Activated naive CD4-positive, alpha-beta T cell (primary cell): ENCODE measurements at places on chromosomes 1 and 21.

DNA sequence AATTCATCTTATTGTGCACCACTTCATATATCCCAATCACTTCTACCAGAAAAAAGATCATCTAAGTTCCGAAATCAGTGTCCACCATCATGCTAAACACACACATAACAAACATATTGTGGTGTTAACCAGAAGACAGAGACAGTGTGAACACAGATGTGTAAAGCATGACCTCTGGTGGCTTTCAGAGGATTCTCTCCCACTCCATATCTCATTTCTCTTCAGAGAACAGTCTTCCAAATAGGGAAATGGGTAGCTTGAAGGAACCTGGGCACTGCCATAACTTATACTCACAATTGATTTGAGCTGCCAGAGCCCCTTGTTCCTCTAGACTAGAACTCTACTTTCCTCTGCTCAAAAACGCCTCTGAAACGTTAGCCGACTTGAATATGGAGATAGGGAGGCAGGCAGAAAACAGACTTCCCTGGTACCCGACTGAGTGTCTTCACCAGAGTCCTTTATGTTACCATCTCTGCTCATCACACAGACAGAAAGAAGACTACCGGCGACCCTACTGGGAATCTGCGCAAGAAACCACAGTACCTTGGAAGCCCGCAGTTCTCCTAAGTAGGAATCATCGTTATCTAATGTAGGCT lies 1.8 kb upstream of the ELAPOR1 start:
- DNase-seq = no peak

DNA sequence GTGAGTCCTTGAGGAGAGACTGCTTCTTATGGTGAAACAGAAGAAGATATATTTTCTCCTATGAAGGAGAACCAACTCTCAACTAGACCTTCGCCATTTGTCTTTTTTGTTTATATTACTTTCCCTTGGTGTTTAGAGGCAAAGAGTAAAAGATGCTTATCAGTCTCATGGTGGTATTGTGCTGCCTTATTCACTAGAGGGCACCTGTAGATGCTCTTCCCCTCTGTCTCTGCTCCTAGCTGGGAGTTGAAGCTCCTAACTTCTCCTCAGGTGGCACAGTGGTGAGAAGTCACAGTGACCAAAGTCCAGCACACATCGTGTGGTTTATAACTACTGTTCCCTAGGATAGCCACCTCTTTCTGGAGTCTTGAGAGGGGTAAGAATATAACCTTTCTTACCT lies 1359.6 kb downstream of the PLA2G4A start:
- no peak for DNase-seq

- DNase-seq = no peak
Measured at GRCh38 chr1:55446351-55446750, 231.2 kb upstream of the USP24 start.

- DNase-seq = no peak
Measured at GRCh38 chr1:30035522-30036228, 687.7 kb downstream of the MATN1 start.

DNA sequence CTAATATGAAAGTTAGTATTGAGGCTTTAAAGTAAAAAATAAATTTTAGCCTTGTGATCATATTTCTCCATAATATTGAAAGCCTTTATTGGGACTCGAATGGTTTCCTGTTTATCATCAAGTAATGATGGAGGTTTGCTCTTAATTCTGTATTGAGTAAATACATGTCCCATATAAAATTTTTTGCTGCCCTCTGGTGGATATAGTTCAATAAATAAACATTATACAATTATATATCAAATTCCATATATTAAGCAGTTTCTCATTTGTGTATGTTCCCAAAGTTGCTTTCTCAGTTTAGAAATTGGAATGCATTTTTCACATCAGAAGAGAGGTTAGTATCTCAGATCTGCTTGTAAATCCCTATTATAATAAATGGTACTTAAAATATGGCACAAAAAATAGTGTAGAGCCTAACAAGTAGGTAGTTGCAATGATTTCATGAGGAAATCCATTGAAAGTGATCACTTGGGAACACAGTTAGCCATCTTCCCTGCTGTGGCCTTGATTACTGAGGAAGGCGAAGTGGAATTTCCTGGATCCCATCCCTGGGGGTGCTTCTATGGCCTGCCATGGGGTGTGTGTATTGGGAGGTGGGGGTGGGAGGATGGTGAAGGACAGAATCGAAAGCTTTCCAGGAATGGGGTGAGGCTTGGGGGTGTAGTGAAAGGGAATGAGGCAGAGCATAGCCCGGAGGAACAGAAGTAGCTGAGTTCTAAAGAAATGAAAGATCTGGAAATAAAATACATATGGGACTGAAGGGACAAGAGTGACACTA lies 84.1 kb upstream of the C21orf91 start:
- no peak for DNase-seq

DNA sequence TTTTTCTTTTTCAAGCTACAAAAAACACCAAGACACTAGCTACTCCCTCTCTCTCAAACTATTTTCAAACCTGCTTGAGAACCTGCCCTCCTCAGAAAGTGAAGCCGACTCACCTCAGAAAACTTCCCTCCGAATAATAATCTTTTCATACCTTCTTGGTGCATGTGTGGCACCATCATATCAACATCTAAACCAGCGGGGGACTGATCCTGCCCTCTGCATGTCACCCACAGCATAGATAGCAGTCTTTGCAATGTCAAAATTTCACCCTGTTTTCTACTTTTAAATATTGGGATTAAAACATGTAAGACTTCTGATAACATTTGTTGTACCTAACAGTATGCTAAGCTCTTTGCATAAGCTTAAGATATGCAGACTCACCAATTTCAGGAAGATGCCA lies 1260.3 kb downstream of the PLA2G4A start:
- DNase-seq = no peak

GRCh38 chr21:33479679-33480480 lies at the start of gene TMEM50B:
Gene TMEM50B (minus strand): TSS chr21:33479974. CDS start chr21:33468885, 11,089 bp downstream.
- peak; percentile 93 for DNase-seq

DNA sequence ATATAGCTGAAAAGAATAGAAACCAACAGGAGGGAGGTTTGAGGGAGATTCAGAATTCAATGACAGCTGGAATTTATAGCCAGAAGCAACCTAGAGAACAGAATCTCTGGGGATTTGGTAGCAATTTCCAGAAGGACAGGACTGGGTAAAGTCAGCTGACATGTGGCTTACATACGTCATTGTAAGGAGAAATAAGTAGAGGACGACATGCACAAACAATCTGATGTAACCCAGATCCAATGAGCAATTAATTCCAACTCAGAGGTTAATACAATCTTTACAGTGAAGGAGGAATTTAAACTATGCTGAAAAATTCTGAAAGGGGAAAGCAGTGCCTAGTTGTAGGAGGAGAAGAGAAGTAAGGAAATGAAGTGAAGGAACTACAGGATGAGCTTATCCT lies 383.9 kb downstream of the PTBP2 start:
- no peak for DNase-seq

- DNase-seq = no peak
Measured at GRCh38 chr21:26443867-26444266, 129.2 kb downstream of the CYYR1 start.

- DNase-seq = no peak
Measured at GRCh38 chr1:216457356-216457755, 34.1 kb upstream of the USH2A start.

DNA sequence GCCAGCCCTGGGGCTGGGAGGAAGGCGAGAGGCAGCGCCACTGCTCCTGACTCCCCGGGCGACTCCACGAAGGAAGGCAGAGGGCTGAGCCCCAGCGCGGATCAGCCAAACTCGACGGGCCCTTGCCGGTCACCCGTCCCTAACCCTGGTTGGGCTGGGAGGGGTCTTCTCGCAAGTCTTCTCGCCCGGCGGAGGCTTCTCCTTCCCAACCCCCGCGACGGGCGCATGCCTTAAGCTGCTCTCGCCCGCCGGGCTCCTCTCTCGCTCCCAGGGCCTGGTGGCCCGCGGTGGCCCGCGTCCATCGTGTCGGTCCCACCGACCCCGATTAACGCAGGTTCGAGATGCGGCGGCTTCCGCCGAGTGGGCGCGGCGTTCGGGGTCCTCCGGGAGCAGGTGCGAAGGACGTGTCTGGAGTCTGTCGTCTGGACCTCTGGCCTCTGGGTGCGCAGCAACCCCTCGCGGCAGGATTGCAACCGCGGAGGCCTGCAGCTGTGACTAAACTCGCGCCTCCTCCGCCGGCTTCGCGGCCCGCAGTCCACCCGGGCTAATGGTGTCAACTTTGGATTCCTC lies 29.0 kb upstream of the PPM1J start:
- DNase-seq = no peak

DNA sequence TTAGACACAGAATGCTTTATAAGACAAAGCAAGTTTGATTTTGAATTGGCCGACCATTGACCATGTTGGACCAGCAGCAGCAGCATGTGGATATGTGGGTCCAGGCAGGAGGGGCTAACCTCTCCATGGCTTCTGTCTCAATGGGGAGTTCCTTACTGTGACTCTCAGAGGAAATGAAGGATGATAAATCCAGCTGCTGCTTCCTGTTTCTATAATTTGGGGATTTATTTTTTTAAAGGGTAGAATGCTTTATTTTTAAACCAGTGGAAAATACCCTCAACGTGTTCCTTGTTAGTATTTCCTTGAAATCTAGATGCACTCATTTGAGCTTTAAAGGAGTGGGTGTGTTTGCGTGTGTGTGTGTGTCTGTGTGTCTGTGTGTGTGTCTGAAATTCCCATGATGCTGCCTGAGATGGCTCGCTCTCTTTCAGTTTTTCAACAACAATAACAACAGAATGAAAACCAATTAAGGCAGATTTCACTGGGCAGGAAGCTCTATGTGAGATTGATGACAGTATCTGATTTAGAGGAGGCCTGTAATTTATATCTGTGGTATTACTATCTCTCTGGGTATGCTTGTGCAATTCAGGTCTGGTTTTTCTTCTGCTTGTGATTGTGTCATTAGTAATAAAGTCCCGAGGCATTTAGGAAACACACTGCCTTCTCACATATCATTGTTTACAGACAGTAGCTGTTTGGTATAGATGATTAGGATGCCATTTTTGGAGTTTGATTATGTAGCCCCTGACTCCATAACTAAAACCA lies 86.1 kb upstream of the ZNF326 start:
- no peak for DNase-seq

DNA sequence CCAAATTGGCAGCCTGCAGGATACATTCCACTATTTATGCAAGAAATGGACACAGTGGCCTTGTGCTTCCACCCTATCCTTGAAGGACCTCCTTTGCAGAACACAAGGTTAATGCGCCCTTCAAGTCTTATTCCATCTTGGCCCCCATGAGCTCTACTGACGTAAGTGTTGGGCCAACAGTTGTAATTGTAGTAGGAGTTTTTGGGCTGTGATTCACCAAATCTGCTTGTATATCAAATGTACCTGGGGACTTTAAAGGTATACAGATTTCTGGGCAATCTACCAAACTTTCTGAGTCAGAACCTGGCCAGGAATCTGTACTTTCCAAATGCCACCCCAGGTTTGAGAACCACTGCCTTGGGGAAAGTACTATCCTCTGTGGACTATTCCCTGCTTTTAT lies 100.9 kb upstream of the MARK1 start:
- DNase-seq = no peak

DNA sequence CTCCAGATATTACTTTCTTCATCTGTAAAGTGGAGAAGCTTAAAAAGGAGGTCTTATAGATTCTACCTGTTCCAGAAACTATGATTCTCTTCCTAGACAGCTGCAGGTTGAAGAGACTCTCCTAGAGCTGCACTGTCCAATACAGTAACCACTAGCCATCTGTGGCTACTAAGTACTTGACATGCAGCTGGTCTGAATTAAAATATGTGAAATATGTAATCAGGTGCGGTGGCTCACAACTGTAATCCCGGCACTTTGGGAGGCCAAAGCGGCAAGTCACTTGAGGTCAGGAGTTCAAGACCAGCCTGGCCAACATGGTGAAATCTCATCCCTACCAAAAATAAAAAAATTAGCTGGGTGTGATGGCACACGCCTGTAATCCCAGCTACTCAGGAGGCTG lies 15.8 kb downstream of the APP start:
- DNase-seq = no peak

DNA sequence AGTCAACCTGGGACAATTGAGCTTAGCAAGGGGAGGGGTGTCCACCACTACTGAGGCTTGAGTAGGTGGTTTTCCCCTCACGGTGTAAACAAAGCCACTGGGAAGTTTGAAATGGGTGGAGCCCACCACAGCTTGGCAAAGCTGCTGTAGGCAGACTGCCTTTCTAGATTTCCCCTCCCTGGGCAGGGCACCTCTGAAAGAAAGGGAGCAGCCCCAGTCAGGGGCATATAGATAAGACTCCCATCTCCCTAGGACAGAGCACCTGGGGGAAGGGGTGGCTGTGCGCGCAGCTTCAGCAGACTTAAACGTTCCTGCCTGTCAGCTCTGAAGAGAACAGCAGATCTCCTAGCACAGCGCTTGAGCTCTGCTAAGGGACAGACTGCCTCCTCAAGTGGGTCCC lies 758.4 kb downstream of the LTN1 start:
- no peak for DNase-seq

- DNase-seq = no peak
Measured at GRCh38 chr1:212284332-212284743, 872 bp upstream of the PPP2R5A start.

DNA sequence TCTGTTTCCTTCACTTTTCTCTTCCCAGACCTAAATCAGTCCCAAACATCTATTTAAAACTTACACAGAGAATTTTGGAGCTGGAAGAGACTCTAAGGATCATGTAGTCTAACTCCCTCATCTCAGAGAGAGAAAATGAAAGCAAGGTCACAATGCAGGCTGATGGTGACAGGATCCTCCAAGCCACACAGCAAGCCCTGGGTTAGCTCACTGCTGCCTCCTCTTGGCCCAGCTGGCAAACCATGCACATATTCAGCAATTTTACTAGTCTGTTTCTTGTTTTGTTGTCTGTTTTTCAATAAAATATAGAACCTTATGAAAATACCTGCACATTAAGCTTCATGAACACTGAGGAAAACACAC lies 27.7 kb upstream of the LY9 start:
- DNase-seq = peak; percentile 62

DNA sequence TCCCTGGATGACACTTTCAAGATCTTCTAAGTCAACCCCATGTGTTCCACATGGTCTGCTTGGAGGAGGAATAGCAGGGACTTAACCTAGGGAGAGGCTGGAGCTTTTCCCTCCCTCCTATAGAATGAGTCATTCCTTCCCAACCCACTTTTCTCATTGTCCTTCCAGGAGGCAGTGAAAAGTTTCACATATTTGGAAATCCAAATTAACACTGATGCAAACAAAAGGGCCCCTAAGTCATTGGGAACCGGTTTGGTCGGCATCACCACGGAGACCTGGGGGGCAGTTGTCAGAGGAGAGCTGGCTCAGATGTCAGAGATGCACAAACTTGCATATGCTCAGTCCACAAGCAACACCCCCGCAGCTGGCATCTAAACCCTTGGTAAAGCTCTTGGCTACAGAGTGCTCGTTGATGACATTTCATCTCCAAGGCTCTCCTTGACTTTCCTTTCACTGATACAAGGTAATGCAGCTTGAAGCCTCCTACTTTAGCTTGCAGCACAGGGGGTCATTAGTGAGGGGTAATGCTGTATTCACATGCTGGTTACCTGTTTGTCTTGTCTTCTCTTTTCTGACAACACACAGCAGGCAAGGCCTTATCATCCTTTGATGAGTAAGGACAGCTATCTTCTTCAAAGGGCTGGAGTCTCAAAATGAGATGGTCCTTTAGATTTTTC lies 12.3 kb upstream of the LRRC8D start:
- DNase-seq = no peak

GRCh38 chr1:43144237-43144636 lies 27.9 kb downstream of the EBNA1BP2 start:
- DNase-seq = no peak

- no peak for DNase-seq
Measured at GRCh38 chr1:40763742-40764532, 19.6 kb upstream of the KCNQ4 start.
